Activated CD4-positive, alpha-beta memory T cell treated with anti-CD3 and anti-CD28 coated beads, Interleukin-2, amount 10 ng/mL, durations not matched to agents 7 days and 5 days (primary cell): ENCODE measurements at places on chromosomes 3 and 15. TPM values are rescaled to one million over a fixed set of nuclear protein-coding genes. Genes with fewer than 3 reads are reported as not detected.

GRCh38 chr15:27665002-27665401, 434.1 kb downstream of the OCA2 start:
- DNase-seq: no peak
- H3K4me3 ChIP-seq: no peak overlapping the region
- no peak overlapping the region for H3K27ac ChIP-seq
- H3K27me3 ChIP-seq: no peaks in the 10 kb centered on the region

The RNF123 gene
- 35.5 TPM for total RNA-seq

DNA sequence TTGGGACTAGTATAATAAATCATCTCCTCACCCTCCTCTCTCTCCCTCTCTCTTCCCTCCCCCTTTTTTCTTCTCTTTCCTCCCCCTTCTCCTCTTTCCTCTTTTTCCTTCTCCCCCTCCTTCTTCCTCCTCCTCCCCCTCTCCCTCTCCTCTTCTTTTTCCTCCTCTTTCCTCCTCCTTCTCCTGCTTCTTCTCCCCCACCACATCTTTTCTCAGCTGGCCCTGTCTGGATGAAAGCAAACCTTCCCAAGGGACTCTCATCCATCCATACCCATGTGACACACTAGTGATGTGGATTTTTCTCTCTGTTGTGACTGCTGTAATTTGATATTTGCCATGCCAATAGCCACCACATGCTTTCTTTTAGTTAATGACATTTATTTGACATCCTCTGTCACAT, 127.2 kb downstream of the EBLN2 start:
- DNase-seq: no peak
- no peaks in the 10 kb centered on the region for H3K36me3 ChIP-seq
- no peaks in the 10 kb centered on the region for H3K4me1 ChIP-seq
- no peak overlapping the region for H3K4me3 ChIP-seq
- no peaks in the 10 kb centered on the region for H3K27me3 ChIP-seq

- H3K4me3 ChIP-seq: no peak overlapping the region
- H3K36me3 ChIP-seq: peaks cover 3% of the 10 kb centered on the region
- H3K27me3 ChIP-seq: no peaks in the 10 kb centered on the region
These were observed 85.3 kb upstream of the LIMD1 start for GRCh38 chr3:45509038-45509767.

GRCh38 chr3:153052096-153052460, 109.9 kb upstream of the RAP2B start:
- no peaks in the 10 kb centered on the region for H3K36me3 ChIP-seq
- H3K4me3 ChIP-seq: no peak overlapping the region
- no peaks in the 10 kb centered on the region for H3K4me1 ChIP-seq
- DNase-seq: no peak

DNA sequence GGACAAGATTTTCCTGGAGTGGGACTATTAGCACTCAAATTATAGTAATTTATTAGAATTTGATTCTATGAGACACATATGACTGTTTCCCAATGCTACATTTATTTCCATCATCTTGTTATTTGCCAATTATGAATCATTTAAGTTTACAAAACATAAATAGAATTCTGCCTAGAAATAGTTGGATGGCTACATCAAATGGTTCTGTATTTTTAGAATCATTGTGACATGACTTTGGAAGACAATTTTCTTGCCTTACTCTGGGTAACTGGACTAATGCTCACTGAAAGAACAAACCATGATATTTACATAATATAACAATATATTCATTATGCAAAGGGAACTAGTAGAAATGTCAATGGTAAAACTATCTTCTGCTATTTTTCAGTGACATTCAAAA, 173.5 kb downstream of the ZIC1 start:
- H3K27me3 ChIP-seq: no peaks in the 10 kb centered on the region
- H3K36me3 ChIP-seq: no peaks in the 10 kb centered on the region
- H3K27ac ChIP-seq: no peak overlapping the region

GRCh38 chr3:65732051-65732935, 306.4 kb downstream of the MAGI1 start:
- H3K36me3 ChIP-seq: no peaks in the 10 kb centered on the region
- no peaks in the 10 kb centered on the region for H3K4me1 ChIP-seq
- no peak overlapping the region for H3K4me3 ChIP-seq
- H3K27me3 ChIP-seq: no peaks in the 10 kb centered on the region
- DNase-seq: no peak
- H3K27ac ChIP-seq: no peak overlapping the region

GRCh38 chr3:49412632-49413337, 562 bp downstream of the TCTA start:
- H3K27ac ChIP-seq: peak overlapping the region; percentile 99
- H3K36me3 ChIP-seq: peaks cover 66% of the 10 kb centered on the region
- peaks cover 68% of the 10 kb centered on the region for H3K4me1 ChIP-seq
- peak overlapping the region; percentile 98 for H3K4me3 ChIP-seq

DNA sequence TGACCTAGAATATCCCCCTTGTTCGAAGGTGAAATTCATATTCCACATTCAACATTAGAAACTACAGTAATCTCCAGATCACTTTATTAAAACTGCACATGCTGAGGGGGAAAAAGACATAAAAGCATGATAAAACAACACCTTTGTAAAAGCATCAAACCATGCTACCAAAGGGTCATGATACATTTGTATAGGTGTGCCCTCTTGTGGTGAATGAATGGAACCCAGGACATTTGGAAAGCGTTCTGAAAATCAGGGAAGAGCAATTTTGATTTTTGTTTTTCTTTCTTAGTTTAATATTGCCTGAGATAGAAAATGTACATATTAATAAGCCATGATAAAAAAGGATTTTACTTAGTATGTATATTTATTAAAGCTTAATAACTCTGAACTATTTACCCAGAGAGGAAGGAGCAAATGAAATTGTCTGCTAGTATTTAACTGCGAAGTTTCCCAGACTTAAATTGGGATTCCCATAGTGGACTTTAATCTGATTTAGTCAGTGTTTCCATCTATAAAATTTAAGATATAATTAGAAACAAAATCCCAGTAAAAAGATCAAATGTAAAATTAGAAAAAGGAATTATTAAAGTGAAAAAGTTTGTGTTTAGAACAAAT, 105.8 kb upstream of the ARL6 start:
- H3K27ac ChIP-seq: no peak overlapping the region
- no peaks in the 10 kb centered on the region for H3K36me3 ChIP-seq
- no peak overlapping the region for H3K4me3 ChIP-seq
- H3K27me3 ChIP-seq: no peaks in the 10 kb centered on the region
- no peak for DNase-seq
- no peaks in the 10 kb centered on the region for H3K4me1 ChIP-seq

- no peak overlapping the region for H3K27ac ChIP-seq
- peaks cover 6% of the 10 kb centered on the region for H3K27me3 ChIP-seq
- H3K4me1 ChIP-seq: peaks cover 25% of the 10 kb centered on the region
- H3K36me3 ChIP-seq: no peaks in the 10 kb centered on the region
These were observed 53.7 kb downstream of the CGGBP1 start for GRCh38 chr3:88005066-88005465.

The LRRIQ4 gene
- total RNA-seq: not detected

The CDAN1 gene
- 26.2 TPM for total RNA-seq

GRCh38 chr15:59116141-59116540, 11.2 kb downstream of the CCNB2 start:
- peaks cover 7% of the 10 kb centered on the region for H3K4me1 ChIP-seq
- no peaks in the 10 kb centered on the region for H3K27me3 ChIP-seq
- H3K27ac ChIP-seq: no peak overlapping the region
- no peak for DNase-seq

The WDR49 gene
- total RNA-seq: not detected

DNA sequence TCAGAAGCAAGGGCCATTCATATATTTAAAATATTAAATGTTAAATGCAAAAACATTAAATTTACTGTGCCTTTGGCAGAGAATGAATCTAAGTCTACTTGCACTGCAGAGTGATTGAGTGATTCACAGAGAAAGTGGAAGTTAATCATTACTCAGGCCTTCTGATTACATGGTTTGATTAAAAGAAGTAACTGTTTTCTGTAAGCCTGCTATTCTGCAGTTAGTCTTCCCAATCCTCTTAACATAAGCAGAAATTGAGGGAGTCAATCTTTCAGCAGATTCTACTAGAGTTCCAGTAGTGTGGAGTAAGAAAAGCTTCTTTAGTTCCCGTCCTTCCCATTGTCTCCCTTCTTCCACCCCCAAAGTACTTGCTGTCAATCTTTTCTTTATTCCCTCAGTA, 1.5 kb downstream of the NLGN1 start:
- H3K27ac ChIP-seq: no peak overlapping the region
- no peaks in the 10 kb centered on the region for H3K36me3 ChIP-seq
- H3K4me1 ChIP-seq: peaks cover 25% of the 10 kb centered on the region
- no peak for DNase-seq
- no peak overlapping the region for H3K4me3 ChIP-seq
- H3K27me3 ChIP-seq: peaks cover 52% of the 10 kb centered on the region

The DUOXA2 gene
- total RNA-seq: not detected

The KBTBD12 gene
- not detected for total RNA-seq

- peaks cover 12% of the 10 kb centered on the region for H3K36me3 ChIP-seq
- no peaks in the 10 kb centered on the region for H3K27me3 ChIP-seq
- no peak overlapping the region for H3K27ac ChIP-seq
- H3K4me1 ChIP-seq: peaks cover 13% of the 10 kb centered on the region
These were observed 479.4 kb upstream of the CBLB start for GRCh38 chr3:106348139-106348690.

The ATRIP gene
- total RNA-seq: 13.4 TPM

The CCR3 gene
- 1.9 TPM for total RNA-seq

The HEG1 gene
- total RNA-seq: 26.7 TPM

The SUSD5 gene
- total RNA-seq: not detected

DNA sequence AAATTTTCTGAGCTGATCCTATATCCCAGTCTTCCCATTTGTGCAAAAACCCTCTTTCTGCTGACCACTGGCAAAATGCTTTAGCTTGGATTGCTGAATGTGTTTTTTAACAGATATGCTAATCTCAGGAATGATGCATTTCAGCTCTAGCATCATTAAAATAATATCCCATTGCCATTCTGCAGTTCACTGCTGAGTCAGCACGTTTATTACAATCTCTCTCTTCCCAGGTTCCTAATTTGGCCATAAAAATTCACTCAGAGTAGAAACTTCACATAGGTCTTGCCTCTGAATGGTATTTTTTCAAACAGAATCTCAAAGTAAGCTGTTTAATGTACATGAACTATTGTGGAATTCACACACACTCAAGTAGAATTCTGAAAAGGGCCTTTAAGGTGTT, 509.6 kb upstream of the SUCLG2 start:
- no peaks in the 10 kb centered on the region for H3K4me1 ChIP-seq
- no peak overlapping the region for H3K4me3 ChIP-seq
- no peaks in the 10 kb centered on the region for H3K36me3 ChIP-seq
- no peak for DNase-seq

GRCh38 chr3:65938676-65939075, 100.0 kb downstream of the MAGI1 start:
- H3K27ac ChIP-seq: no peak overlapping the region
- H3K4me3 ChIP-seq: no peak overlapping the region
- DNase-seq: no peak

DNA sequence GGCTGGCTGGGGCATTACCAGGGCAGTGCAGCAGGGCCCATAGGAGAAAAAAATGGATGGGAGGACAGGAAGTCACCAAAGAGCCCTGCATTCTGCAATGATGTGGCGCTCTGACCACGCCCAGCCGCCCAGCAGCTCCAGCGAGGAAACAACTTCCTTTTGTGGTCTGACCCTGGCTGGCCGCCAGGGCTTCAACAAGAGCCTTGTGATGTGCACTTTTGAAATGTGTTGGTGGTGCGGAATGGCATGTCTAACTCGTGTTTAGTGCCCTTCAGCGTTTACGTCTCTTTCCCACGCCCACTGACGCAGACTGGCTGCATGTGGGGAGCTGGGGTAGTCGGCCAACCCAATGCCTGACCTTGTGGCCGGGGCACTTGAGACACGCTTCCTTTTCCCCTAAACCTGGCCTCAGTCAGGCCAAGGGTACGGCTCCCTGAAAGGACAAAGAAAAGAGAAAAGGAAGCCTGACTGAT, 81.9 kb upstream of the CTNNB1 start:
- H3K4me3 ChIP-seq: no peak overlapping the region
- peak; percentile 89 for DNase-seq
- no peaks in the 10 kb centered on the region for H3K27me3 ChIP-seq
- peak overlapping the region; percentile 77 for H3K27ac ChIP-seq
- peaks cover 24% of the 10 kb centered on the region for H3K4me1 ChIP-seq
- no peaks in the 10 kb centered on the region for H3K36me3 ChIP-seq

GRCh38 chr3:12430086-12430485, 54.2 kb upstream of the TSEN2 start:
- H3K27me3 ChIP-seq: peaks cover 7% of the 10 kb centered on the region
- DNase-seq: no peak
- no peak overlapping the region for H3K4me3 ChIP-seq
- peaks cover 17% of the 10 kb centered on the region for H3K4me1 ChIP-seq
- no peaks in the 10 kb centered on the region for H3K36me3 ChIP-seq

- H3K27me3 ChIP-seq: no peaks in the 10 kb centered on the region
- no peak for DNase-seq
- H3K27ac ChIP-seq: no peak overlapping the region
- peaks cover 28% of the 10 kb centered on the region for H3K4me1 ChIP-seq
- peaks cover 38% of the 10 kb centered on the region for H3K36me3 ChIP-seq
These were observed 52.7 kb downstream of the VGLL4 start for GRCh38 chr3:11591002-11591355.

- peaks cover 37% of the 10 kb centered on the region for H3K4me1 ChIP-seq
- H3K4me3 ChIP-seq: peak overlapping the region; percentile 54
- H3K27me3 ChIP-seq: no peaks in the 10 kb centered on the region
- peaks cover 18% of the 10 kb centered on the region for H3K36me3 ChIP-seq
- DNase-seq: peak; percentile 77
These were observed 872 bp downstream of the DLEC1 start for GRCh38 chr3:38039899-38040261.

GRCh38 chr3:185718736-185719593, 105.9 kb downstream of the IGF2BP2 start:
- DNase-seq: no peak
- H3K27ac ChIP-seq: no peak overlapping the region
- H3K4me3 ChIP-seq: no peak overlapping the region

DNA sequence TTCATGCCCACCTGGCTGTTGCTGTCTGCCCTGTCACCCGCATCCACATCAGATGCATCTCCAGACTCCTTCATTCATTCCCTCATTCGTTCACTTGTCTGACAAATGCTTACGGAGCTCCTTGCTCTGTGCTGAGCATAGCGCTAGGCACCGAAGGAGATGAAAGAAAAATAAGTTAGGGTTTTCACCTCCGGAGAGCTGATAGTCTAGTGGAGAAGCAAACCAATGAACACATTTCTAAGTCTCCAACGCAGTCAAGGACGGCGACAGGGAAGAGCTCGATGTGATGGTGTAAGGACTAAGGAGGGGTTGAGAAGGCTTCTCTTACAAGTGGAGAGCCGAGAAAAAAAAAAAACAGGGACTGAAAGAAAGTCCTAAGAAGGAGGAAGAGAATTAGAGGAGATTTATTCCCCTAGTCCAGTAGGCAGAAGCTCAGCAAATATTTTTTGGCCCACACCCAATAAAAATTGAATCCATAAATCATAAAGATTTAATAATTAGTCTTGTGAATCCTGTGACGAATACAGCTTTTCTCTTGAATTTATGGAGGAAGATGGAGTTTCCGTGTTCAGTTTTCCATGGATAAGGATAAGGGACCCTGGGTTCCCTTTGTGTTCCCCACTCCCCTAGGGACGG, 127.2 kb upstream of the DLG1 start:
- H3K4me1 ChIP-seq: peaks cover 32% of the 10 kb centered on the region
- no peak for DNase-seq
- no peak overlapping the region for H3K27ac ChIP-seq
- H3K4me3 ChIP-seq: no peak overlapping the region
- peaks cover 32% of the 10 kb centered on the region for H3K27me3 ChIP-seq

The TAMM41 gene
- 19.5 TPM for total RNA-seq
